ENCODE measurements at places on chromosomes 6 and 20. TPM values are rescaled to one million over a fixed set of nuclear protein-coding genes. Genes with fewer than 3 reads are reported as not detected.

- no peak for DNase-seq
These were observed 45.5 kb downstream of the CEP43 start for GRCh38 chr6:167044696-167045095.

Gene RHAG
- not detected for total RNA-seq

GRCh38 chr6:136784910-136785746, 7.1 kb downstream of the MAP3K5 start:
- no peak for DNase-seq

- DNase-seq, result no peak
These were observed 31.9 kb downstream of the CDKAL1 start for GRCh38 chr6:20566109-20566508.

GRCh38 chr6:133697666-133698065, 191.2 kb upstream of the TCF21 start:
- no peak for DNase-seq

Gene ZNF341
- 5.1 TPM for total RNA-seq
